ENCODE measurements at places on chromosomes 4 and X. TPM values are rescaled to one million over a fixed set of nuclear protein-coding genes. Genes with fewer than 3 reads are reported as not detected.

DNA sequence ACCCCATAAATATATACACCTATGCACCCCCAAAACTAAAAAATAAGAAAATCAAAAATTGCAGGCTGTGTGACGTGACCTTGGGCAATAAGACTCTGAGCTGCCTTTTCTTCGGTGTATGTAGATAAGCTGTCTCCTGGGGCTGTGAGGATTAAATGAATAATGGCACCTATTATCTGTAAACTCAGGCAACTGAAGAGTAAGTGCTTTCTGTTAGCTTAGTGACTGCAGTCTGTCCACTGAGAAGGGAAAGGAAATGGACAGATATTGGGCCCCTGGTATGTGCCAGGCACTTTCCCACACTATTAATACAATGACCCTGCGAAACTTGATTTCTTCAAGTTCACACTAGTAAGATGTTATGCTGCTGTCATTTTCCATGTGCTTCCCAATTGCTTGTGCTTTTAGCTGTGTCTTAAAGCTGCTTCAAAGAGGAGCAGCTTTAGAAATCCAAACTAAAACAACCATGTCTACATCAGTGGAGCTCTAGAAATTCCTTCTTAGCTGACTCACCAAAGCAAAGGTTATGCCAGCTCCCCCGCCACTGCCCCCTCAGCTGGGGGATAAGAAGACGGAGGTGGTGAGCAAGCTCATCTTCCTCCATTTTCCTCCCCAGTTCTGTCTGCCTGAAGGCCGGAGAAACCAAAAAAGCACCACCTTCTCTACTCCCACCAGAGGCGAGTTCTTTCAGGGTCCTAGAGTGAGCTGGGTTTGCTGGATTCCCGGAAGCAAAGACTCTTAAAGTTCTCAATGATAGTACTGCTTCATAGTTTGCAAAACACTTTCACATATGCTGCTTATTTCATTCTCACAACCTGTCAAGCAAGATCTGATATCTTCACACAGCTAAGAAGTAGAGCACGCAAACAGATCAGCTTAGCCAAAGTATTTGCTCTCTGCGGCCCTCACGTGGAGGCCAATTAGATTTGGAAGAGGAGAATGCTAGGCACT is 8.8 kb upstream of the DGAT2L6 start:
- DNase-seq = peak; percentile 43

- no peak for DNase-seq
These were observed 600.5 kb downstream of the PCDH18 start for GRCh38 chr4:136931781-136932180.

GRCh38 chr4:13530823-13531624 is 13.3 kb downstream of the NKX3-2 start:
- no peak for DNase-seq

DNA sequence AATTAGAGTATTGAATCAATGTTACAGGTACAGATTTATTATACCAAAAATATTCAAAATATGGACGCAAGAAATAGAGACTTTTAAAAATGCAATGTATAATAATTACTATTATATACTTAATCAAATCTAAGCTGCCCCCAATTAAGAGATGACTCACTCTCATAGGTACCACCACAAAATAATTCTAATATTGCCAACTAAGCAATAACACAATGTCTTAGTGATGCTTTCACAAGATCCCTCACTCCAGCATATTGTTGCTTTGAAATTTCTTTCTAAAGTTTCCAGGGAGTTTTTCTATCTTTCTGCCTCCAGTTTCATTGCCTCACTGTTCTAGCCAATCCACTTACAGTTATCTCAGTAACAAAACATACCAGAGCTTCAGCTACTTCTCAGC is 270.0 kb upstream of the PABPC4L start:
- no peak for DNase-seq

DNA sequence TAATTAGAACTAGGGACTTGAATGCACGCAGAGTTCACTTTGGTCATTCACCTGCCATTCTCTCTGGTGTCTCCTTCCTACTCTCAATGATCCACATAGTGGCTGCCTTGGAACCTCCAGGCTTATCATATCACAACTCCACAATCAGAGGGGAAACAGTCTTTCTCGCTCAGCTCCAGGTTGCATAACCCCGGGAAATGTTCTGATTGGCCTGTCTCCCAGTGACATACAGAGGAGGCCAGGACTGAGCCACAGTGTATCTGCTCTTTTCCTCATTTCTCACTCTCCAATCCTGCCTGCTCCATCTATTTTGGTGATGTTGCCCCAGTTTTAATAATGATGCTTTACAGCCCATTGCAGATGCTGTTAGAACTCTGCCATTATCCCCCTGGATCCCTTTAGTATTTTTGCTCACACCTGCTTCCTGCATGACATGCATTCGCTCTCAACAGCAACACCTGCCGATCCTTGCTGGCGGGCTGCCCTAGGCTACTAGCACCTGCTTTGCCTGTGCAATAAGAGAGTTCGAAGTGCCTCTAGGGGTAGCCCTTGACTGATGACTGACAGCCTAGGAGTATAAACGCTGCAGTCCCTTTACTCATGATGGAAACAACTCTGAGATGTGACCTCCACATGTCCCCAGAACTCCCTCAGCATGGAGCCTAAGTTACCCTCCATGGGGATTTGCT is 211.3 kb upstream of the RPS6KA3 start:
- no peak for DNase-seq

- DNase-seq = no peak
These were observed 10.6 kb downstream of the HAND2 start for GRCh38 chr4:173519111-173520101.

DNA sequence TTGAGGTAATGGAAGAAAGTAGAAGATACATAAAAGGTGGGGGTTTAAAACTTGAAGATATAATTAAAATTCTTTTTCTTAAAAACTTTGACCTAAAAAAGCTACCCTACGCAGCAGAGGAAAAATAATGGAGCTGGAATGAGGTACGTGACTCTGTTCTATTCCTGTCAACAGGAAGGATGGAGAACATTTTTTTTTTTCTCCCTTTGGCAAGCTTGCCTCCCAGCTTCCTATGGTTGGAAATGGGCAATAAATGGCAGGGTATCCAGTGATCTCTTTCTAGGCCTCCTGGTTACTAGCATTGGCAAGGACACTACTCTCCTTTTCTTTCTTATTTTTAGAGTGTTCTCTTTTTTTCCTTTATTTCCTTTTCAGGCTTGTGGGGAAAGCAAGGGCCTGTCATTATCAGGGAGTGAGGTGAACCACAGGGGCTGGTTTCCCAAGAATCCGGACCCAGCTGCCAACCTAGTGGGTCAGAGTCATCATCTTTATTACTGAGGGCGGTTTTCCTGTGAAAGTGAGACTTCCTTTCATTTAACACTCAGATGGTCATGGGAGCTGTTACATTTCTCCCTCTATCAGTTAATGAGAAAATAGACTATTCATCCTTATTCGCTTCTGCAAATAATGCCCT is 224.6 kb downstream of the SPRY1 start:
- DNase-seq = peak; percentile 45

GRCh38 chr4:10097906-10098779 is 18.5 kb downstream of the WDR1 start:
- no peak for DNase-seq

GRCh38 chrX:12972243-12972642 is 2.7 kb upstream of the TMSB4X start:
- no peak for DNase-seq

GRCh38 chr4:37765741-37766140 is 60.7 kb upstream of the PGM2 start:
- no peak for DNase-seq

DNA sequence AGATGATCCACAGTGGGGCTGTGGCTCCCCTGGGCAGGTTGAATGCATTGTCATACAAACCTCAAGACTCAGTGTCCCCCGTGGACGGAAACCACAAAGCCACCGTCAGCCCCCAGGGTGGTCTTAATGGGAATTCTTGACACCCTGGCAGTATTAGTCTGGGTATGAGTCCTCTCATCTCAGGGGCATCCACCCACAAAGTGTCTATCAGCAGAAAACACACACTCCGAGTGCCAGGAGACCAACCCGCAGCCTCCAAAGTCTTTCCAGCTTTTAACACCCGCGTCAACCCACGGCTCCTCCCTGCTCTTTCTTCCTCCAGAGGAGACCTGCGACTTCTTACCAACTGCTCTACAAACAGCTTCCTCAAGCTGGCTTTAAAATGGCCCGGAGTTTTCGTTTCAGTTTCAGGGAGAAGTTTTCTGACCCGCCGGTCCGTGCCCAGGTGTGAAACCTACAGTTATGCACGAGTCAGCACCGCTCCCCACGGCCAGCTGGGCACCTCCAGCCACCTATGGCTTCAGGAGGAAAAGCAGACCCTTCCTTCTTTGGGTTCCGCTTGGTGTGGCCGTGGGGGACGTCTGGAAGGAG is 14.4 kb upstream of the ASMTL start:
- no peak for DNase-seq

DNA sequence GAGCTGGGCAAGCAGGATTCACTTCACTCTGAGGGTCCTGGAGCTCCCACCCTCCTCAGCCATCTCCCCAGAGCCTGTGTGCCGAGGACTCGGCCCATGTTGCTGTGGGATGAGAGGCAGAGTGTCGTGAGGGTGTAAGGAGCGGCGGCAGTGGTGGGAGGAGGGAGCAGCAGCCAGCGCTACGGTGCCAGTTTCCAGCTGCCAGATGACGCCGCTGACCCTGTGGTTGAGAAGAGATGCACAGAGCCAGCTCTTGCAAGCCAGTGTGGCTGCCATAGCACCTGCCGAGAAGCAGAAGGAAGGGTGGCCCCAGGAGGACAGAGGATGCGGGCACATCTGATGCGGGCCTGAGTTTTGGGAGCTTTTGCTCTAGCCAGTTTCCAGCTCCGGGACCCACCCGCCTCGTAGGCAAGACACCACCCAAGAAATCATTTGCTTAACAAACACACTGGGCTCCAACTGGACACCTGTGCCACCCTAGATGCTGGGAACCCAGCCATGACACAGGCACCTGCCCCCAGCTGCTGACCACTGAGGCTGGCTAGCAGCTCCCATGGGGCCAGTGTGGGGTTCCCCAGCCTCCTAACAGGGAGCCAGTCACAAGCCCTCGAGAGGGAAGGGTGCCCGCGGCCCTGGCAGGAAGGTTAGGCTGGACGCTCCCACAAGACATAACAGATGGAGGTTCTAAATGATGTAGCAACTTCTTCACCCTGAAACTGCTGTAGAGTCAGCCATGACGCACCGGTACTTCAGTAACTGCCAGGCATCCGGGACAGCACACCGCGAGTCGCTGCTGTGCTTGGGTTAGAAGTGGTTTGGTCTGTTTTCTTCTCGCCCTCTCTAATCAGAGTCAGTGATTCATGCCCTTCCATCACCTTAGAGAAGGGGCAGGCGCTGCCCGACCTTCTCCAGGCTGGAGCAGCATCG is 8.9 kb downstream of the MSANTD1 start:
- DNase-seq = no peak

DNA sequence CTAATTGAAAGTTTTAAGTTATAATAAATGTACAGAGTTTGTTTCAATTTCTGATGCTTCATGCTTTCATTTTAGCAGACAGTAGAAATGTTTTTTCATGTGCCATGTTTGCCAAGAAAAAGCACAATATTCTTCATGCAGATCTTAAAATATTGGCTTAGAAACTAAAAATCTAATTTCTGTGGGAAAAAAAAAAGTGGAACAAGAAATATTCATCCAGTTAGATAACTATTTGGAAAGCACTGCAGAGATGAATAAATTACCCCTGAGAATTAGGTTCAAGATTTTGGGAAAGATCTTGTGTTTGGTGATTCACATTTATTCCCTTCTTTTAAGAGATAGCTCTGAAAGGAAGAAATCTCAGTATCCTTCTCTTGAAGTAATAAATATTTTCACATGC is 912.5 kb downstream of the C4orf33 start:
- DNase-seq = no peak

DNA sequence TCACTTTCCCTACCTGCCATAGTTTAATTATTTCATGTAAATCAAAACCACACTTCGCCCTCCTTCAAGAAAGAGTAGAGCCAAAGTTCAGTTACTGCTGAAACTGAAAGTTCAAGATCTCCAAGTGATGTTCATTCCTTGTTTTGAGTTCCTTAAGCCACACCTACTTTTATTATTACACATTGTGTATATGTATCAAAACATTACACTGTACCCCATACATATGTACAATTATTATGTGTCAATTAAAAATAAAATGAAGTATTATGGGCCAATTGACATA is 892.3 kb upstream of the NDST4 start:
- DNase-seq = no peak

- peak; percentile 11 for DNase-seq
These were observed 146.4 kb upstream of the EOLA2 start for GRCh38 chrX:150084496-150085229.

- no peak for DNase-seq
These were observed 934 bp upstream of the SEC31A start for GRCh38 chr4:82891707-82892466.

DNA sequence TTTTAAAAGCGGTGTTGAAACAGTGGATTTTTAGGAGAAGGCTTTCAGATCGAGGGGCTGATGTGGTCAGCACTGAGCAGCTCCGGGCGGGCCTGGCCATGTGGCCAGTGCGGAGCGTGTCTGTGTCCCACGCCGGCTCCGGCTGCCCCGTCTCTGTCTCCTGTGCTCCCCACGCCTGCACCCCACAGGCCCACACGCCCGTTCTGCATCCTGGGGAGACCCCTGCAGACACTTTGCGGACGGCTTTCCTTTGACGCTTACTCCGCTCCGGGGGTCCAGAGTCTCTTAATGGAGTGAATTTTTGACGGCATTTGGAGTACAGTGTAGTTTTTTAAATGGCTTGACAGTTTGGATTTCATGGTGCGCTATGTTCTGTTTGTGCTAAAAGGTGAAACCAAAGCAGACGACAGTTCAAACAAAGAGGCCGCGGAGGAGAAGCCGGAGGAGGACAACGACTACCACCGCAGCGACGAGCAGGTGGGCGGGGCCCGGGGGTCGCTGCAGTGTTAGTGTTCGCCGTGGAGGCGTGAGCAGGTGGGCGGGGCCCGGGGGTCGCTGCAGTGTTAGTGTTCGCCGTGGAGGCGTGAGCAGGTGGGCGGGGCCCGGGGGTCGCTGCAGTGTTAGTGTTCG is 38.7 kb downstream of the PCGF3 start:
- no peak for DNase-seq

DNA sequence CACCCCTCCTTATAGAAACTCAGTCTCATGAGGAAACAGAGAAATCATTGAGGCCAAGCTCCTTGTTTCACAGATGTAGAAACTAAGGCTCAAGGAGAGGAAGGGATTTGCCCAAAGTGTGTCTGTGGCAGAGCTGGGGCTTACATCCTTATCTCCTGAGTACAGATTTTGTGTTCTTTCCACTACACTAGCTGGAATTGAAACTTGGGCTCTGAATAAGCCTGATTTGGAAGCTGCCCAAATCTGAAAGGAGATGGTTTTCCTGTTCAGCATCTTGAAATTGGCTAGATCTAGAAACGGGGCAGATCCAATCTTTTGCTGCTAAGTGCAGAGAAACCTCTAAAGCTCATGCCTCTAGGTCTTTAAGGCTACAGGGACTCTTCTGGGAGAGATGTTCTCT is 24.3 kb downstream of the AWAT2 start:
- no peak for DNase-seq

- DNase-seq = no peak
These were observed 655.8 kb downstream of the PCDH7 start for GRCh38 chr4:31375936-31376335.

POF1B gene
- total RNA-seq = not detected

WDR17 gene
- total RNA-seq = 1.7 TPM

GPAT3 gene
- total RNA-seq = 65.1 TPM

MTMR8 gene
- total RNA-seq = 1.6 TPM

GC gene
- not detected for total RNA-seq

Measured in H4 (cell line).